ENCODE measurements at places on chromosomes 5 and 9.

- DNase-seq = no peak
Observed at GRCh38 chr9:86222667-86223066, 36.8 kb downstream of the C9orf153 start.

DNA sequence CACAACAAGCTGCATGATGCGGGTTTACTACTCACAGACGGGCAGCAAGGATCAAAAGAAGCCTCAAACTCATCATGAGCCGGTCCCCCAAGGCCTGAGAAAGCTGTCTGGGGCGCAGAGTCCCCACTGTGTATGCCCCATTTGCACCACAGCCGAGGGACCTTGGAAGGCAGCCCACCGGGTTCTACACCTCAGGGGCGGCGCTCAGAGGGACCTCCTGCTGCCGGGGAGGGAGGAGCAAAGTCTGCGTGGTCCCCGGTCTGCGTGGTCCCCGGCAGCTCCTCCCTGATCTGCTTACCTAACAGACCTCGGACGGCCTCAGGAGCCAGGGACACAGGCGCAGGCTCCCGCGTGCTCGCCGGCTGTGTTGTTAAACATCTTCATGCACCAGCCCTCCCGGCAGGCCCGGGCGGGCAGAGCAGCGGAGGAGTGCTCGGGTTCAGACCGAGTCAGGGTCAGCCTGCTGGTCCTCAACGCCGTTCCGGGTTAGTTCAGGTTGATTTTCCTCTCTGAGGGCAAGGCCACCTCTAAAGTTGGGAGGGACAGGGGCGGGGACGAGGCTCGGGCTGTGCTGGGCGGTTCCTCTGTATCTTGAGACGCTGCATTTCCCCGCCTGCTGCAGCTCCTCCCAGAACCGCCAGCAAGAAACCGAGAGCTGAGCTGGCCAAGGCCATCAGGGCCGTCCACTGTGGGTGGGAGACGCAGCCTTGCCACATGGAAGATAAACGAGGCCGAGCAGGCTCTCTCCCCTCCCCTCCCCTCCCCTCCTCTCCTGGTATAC lies 74.6 kb downstream of the MRPL36 start:
- DNase-seq = peak; percentile 17

DNA sequence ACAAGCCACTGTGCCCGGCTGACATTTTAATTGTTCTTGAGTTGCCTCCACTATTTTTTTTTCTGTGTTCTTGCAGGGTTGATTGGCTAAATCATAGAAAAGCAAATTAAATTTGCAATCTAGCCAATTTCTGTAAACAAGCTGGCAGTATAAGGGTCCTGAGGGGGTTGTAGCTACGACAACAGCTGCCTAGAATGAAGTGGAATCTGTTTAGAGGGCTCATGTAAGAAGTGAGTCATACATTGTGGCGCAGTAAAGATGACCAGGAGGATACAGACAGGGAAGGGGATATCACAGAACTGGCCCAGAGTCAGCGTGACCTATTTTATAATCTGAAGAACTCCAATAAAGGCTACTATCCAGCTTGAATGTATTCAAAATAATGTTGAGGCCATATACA lies 82.2 kb upstream of the TLE1 start:
- no peak for DNase-seq

DNA sequence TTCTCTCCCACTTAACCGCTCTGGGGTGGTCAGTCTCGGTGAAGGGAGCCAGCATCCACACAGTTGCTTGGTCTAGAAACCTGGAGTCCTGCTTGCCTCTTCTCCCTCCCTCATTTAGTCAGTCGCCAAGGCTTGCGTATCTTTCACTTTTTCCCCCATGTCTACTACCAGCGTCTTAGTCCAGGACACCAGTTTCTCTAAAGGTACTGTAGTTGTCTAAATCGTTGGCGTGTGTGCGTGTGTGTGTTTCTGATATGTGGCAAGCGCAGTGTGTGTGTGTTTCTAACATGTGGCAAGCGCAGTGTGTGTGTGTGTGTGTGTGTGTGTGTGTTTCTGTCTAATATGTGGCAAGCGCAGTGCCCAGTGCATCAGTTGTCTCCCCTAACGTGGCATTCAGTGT lies 641 bp downstream of the ATP6V1G1 start:
- no peak for DNase-seq

GRCh38 chr9:130119519-130120298 lies 52.5 kb upstream of the NCS1 start:
- DNase-seq = no peak

- DNase-seq = no peak
Observed at GRCh38 chr9:80061940-80062339, 490.2 kb downstream of the TLE4 start.

DNA sequence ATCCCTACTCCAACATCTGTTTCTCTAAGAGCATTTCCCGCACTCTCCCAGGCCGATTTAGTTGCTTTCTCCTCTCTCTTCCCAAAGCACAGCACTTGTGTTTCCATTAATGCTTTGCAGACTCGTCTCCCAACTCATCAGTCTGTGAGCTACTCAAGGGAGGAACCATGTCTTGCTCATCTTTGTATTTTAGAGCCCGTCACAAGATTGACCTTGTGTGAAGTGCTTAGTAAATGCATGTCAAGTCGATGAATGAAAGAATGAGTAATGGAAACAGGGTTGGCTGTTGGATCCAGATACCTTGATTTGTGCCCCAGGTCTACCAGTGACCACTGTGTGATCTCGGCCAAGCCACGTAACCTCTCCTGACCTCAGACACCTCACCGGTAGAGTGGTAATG lies 99.3 kb downstream of the KLF4 start:
- no peak for DNase-seq

DNA sequence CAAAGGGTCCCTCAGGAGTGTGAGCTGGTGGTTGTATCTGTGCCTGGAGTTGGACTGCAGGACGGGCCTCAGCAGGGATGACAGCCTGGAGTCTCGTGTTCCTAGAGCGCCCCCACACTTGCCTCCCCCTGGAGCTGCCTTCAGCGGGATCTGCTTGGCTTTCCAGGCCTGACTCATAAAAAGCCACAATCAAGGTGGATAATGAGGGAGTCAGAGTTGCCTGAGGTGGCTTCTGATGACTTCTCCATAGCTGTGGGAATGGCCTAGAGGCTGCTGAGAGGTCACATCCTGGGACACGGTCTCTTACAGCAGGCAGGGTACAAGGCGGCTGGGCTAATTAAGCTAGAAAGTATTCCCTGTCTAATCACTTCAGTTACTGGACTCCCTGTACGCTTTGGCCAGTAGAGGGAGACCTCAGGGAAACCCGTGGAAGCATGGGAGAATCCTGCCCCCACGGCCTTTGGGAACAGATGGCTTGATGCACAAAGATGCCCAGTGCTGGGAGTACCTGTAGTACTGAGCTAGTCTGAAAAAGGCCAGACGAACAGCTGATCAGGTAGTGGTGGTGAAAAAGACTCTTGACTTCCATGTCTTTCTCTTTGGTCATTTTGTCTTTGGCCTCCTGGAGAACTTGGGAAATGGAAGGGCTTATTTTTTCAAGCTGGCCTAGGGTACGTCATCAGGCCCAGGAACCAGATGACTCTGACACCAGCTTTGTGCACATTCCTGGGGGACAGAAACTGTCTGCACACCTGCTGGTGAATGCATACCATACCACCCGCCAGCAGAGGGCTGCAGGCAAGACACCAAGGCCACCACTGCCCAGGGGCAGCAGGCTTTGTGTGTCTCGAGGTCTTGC lies 16.1 kb upstream of the FRRS1L start:
- DNase-seq = no peak
